Stimulated activated CD4-positive, alpha-beta T cell treated with anti-CD3 and anti-CD28 coated beads, TNF-alpha, amount 100 ng/mL, for 48 hours (primary cell): ENCODE measurements at places on chromosomes 11 and 22.
A peak's percentile ranks its signal among the peaks of the same experiment; 100 is the strongest.

GRCh38 chr22:36267896-36268485 lies 15.1 kb downstream of the APOL1 start:
- no peak for DNase-seq

- no peak for DNase-seq
These were observed 54.9 kb downstream of the ENDOD1 start for GRCh38 chr11:95144313-95145235.

- DNase-seq, result no peak
These were observed 4.8 kb downstream of the TRIM3 start for GRCh38 chr11:6468712-6469495.

DNA sequence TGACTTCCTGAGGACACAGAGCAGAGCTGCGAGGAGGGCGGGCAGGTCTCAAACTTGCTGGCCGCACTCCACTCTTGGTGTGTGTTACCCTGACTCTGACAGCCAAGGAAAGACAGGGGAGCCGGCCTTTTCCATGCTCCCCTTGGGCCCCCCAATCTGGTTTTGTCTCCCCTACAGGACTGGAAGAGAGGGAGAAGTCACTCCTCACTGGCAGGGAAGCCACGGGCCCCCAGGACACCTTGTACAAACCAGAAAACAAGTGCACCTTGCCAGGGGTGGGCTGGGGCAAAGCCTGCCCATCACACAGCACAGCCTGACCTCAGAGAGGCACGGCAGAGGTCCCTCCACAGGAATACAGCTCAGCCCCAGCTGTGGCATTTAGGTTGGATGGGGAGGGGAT lies 20.2 kb downstream of the CBX7 start:
- no peak for DNase-seq

DNA sequence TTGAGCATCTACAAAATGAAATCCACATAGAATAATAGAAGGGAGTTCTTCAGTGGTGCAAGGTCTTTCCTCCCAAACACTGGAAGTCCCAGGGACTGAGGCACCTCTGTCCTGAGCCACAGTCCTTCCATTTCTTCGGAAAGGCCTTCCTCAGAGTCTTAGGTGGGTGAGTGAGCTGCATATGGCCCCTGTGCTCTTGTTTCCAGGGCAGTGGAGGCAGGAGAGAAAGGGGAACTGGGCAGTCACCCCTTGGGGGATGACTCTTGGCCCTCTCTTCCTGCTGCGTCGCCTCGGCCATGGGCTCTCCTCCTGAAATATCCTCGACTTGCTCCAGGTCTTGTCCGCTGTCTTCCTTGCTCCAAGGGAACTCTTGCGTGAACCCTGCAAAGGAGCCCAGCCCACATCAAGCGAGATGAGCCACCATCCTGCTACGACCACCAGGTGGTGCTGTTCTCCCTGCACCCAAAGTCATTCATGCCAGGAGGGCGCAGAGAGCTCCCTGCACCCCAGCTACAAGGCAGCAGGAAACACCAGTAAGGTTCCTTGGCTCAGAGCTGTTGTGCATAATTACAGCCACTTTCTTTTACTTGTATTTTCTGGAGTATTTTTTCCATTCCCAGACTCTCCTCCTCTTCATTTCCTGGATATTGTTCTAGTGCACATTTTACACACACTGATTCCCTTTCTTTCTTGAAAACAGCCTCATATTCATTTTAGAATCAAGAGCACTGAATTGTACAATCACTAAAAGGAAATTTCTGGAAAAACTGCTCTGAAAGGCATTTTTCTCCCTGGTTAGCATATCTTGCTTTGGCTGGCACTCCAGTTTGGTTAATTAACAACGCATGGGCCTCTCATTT lies 397.8 kb downstream of the OPCML start:
- peak; percentile 3 for DNase-seq

- DNase-seq, result no peak
These were observed 427.3 kb downstream of the TENM4 start for GRCh38 chr11:79013509-79013908.

DNA sequence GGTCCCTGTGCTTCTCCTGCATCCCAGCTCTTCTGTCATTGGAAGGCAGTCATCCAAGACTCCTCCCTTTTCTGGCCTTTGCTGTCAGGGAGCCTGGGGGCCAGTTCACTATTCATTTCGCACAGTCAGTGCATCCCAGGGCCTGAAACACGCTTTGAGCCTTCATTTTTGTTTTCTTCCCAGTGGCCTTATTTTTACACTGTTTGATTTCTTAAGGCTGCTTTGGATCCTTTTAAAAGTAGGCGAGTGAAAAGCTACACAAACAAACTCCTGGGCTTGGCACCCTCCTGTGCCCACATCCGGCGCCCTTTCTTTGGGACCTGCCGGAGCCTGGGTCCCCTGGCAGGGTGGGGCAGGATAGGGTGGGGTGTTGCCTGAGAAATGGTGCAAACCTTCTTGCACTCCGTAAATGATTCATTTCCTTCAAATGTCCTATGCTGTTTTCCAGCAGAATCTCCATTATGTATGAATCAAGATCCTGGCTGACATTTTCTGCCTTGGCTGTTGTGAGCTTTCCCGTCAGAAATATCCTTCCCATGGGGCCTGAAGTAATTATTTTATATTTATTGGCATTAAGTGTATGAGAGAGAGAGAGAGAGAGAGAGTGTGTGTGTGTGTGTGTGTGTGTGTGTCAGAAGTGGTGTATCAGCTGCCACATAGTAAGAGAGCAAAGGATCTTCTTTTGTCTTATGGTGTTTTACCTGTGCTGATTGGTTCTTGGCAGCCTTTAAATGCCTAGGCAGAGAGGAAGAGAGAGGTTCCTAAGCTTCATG lies 45.6 kb downstream of the BCR start:
- no peak for DNase-seq

DNA sequence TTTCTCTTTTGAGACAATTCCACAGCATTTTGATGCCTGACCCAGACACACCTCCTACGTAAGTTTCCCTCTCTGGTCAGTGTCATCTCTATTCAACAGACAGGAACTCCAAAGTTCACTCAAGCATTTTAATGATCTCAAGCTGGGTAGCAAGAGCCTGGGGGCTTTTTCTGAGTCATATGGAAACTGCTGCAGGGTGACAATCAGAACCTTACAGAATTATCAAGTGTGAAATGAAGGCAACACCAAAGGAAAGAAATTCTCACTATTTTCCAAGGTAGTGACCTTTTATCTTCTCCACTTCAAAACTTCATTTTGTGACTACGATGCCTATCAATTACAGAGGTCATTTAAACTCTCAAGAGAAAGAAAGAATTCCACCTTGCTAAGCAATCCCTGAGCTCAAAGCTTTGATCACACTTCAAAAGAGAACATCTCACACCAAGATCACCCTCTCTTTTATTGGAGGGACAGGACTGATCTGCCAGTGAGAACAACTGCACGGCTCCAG lies 229.0 kb upstream of the ZC3H12C start:
- DNase-seq, result no peak

DNA sequence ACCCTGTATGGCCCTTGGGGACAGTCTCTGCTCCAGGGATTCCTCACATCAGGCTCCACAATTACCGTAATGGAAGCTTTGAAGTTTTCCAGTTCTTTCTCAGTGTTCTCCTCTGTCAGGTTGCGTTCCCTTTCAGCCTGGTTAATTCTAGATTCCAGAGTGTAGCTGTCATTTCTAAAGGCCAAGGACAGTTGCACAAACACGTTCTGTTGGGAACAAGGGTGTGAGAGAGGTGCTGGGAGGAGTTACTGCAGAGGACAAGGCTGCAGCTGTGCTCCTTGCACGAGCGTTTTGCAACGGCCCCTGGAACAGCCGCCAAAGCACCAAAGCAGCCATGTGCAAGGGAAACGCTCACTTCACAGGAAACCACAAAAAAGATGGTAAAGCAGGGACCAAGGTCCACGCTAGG lies 35.9 kb upstream of the LYVE1 start:
- no peak for DNase-seq

- no peak for DNase-seq
These were observed 26.3 kb downstream of the OR5T2 start for GRCh38 chr11:56207790-56208189.

DNA sequence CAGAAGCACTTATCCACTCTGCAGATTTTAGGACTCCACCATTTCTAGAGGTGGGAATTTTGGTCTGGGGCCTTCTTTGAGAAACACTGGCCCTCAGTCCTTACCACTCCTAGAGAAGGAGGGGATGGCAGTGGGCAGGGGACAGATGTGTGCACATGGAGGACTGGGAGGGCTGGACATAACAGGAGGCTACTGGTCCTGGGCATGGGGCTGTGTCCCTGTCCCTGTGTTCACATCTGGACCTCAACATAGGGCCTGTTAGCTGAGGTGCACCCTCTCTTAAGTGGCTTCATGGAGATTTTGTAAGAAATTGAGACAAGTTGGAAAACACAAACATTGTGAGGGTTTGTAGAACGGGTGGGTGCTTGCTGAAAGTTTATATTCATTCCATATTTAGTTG lies 103.4 kb downstream of the ATXN10 start:
- DNase-seq, result no peak

GRCh38 chr11:35160902-35161597 lies 22.1 kb downstream of the CD44 start:
- DNase-seq, result no peak

- DNase-seq, result no peak
These were observed 6.0 kb upstream of the PAK1 start for GRCh38 chr11:77479746-77480352.

- no peak for DNase-seq
These were observed 3.3 kb downstream of the PRR33 start for GRCh38 chr11:1888347-1888753.

- DNase-seq, result no peak
These were observed 40.6 kb upstream of the MN1 start for GRCh38 chr22:27842201-27842600.

DNA sequence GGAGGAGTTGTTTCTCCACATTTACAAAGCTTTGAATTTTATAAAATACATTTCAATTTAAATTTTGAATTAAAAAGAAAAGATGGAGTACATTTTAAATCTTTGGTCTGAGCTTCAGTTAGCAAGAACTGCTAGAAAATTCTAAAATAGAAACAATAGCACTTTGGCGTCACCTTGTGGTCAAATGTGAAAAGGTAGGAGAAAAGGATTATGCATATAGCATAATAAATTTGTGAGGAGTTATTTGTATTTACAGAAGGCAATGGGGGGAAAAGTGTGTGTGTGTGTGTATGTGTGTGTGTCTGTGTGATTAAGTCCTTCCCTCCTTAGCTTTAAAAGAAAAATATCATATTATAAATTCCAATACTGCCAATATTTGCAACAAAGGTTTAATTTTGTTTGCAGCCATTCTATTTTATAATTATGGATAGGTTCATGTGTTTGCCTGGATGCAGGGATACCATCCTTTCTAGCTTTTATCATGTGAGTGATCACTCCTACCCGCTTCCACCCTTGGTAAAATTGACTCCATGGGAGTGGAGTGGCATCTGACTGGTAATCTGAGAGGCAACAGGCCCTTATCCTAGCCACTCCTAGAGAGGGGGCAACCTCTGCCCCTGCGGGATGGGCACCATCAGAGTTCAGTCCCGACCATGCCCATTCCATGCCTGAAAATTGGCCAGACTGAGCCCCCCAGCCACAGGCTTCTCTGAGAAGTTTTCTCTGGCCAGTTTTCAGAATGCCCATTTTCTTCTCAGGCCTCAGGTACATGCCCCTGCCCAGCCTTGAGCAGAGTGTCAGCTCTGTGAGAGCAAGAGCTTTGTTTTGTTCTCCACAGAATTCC lies 13.6 kb upstream of the LGR4 start:
- no peak for DNase-seq

DNA sequence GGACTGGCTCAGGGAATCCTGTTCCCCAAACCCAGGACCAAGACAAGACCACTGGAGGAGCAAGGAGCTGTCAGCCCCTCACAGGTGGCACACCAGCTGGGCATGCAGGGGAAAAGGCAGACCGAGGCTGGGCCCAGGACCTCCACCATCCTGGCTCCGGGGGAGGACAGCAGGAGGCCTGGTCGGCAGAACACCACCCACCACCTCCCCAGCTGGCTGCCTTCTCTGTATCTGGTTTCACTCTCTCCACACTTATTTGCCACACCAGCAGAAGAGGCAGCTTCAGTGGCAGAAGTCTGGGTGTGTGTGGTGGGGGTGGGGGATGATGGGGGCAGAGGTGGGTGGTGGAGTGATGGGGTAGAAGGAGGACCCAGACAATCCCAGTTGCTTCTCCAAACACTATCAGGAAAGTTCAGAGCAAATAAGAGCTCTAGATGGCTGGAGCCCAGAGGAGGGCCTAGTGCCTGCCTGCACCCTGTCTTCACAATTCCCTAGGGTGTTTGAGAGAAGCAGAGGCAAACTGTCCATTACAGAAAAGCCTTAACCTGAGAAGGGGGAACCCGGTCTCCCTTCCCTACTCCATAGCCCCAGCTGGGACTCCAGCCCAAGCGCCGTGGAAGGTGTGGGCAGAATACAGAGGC lies 51.9 kb upstream of the CDON start:
- no peak for DNase-seq

GRCh38 chr11:2741377-2742131 lies 41.8 kb upstream of the KCNQ1OT1 start:
- no peak for DNase-seq

DNA sequence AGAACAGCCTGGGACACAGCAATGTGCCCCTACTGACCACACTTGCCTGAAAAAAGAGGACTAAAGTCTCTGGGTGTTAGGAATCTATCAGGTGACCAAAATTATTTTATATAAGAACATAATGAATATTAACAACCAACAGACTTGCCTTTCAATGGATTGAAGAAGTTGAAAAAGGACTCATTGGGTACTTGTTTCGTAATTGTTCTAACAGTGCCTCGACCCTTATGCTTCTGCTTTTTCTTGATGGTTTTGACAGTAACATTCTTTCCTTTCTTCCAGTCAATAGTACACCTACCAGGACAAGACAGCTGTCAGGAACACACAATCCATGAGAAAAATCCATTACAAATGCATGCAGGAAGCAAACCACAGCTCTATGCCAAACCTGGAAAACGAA lies 29.0 kb upstream of the PHLDA2 start:
- DNase-seq, result no peak

DNA sequence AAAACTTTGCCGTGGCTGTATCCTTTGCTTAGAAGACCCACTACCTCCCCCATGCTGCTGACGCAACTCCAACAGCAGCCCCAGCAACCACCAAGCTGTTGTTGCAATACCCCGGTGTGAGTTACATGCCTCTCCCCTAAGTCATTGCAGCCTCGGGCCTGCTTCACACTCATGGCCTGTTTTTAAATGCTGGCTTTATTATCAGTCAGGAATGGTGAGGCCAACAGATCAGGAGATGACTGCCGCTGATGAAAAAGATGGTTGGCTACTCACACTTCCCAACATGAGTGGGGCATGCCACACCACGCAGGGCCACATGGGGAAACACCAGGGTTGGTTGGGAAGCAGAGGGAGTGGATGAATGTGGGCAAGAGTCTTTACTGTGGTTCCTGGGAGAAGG lies 171.5 kb upstream of the SYT13 start:
- DNase-seq, result no peak

DNA sequence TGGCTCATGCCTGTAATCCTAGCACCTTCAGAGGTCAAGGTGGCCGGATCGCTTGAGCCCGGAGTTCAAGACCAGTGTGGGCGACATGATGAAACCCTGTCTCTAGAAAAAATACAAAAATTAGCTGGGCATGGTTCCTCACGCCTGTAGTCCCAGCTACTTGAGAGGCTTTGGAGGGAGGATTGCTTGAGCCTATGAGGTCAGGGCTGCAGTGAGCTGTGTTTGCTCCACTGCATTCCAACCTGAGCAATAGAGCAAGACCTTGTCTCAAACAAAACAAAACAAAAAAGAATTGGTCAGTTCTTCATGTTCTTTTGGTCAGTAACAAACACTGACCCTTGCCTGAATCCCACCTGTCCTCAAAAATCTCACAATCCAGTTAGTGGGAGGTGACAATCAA lies 36.7 kb upstream of the VSTM5 start:
- no peak for DNase-seq
